ENCODE measurements at places on chromosomes 7 and 10.

- DNase-seq, result peak; percentile 41
These were observed 386.5 kb upstream of the AUTS2 start for GRCh38 chr7:69211739-69212138.

DNA sequence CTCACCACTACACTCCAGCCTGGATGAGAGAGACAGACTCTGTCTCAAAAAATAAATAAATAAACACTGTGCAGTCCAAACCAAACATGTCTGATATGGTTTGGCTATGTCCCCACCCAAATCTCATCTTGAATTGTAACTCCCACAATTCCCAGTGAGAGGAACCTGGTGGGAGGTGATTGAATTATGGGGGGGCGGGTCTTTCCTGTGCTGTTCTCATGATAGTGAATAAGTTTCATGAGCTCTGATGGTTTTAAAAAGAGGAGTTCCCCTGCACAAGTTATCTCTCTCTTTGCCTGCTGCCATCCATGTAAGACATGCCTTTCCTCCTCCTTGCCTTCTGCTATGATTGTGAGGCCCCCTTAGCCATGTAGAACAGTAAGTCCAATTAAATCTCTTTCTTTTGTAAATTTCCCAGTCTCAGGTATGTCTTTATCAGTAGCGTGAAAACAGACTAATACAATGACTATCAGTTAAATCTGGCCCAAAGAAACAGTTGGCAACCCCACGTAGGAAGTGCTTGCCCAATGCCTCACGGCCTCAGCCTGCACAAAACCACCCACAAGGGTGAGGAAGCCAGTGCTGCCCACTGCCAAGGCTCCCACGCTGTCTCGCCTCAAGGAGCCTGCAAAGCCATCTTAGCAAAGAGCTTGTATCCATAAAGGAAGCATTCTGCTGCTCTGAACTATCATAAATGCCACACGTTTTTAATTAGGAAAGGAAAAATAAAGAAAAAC, 64.7 kb downstream of the PIK3AP1 start:
- no peak for DNase-seq

DNA sequence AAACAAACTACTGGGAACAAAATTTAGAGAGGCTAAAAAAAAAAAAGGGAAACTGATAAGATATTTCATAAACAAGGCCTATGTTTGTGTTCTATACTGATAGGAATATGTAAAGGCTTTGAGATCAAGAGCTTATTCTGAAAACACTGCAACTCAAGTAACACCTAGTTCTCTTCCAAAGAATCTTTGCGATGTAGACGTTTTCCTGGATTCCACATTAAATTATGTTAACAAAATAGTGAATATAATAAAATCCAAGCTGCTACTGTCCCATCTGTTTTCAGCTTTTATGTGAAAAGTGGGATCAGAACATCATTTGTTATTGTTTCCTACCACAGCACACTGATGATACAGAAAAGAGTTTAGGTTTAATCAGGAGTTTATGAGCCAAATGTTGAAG, 53.0 kb upstream of the RNF148 start:
- no peak for DNase-seq

DNA sequence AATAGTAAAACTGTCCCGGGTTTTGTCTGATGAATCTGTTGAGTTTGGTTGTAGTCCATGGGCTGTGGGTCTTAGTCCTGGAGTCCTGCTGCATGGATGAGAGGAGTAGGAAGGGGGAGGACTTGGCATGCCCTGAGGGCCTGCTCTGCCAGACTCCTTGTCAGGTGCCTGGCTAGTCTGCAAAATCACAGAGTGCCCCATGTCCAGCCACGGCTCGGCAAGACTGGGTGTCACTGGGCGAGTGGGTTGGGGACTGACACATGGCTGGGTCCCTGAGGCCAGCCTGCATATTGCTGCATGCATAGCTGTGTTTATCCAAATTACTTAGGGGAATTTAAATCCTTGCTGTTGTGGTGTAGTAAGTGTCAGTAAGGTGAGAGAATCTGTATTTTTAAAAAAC, 9.7 kb downstream of the MINDY4 start:
- DNase-seq, result no peak

DNA sequence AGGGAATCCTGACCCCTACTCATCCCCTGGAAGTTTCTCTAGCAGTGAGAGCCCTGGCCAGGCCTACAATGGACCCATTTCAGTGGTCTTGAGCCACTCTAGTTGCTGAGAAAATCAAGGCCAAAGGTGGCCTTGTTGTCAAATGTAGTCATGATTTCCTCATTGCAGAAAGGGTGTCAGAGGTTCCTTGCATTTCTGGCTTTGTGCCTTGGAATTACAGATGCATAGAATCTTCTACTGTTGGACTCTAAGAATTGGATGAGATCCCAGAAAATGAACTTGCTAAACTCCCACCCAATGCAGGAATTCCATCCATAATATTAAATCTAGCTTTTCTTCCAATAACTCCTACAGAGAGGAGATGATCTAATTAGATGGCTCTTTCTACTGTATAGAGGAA, 12.2 kb downstream of the CPA2 start:
- DNase-seq, result no peak

GRCh38 chr7:55504093-55504859, 68.0 kb downstream of the VOPP1 start:
- DNase-seq, result peak; percentile 13

GRCh38 chr7:131653418-131654248, 97.2 kb upstream of the PODXL start:
- no peak for DNase-seq

DNA sequence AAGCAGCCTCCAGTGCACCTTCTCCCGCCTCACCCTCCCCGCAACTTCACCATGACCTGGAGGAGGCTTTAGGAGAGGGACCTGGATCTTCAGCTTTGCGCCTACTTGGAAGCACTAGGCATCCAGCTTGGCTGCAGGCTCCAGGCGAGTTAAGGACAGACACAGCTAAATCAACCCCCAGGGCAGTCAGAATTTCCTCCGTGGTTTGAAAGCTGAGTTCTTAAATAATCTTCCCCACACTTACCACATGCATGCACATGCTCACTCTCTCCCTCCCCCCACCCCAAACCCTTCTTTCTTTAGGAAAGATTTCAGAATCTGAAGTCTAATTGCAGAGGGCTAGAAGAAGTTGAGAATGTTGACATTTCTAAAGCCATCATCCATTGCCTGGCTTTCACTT, 36.7 kb upstream of the LRRC4 start:
- no peak for DNase-seq

DNA sequence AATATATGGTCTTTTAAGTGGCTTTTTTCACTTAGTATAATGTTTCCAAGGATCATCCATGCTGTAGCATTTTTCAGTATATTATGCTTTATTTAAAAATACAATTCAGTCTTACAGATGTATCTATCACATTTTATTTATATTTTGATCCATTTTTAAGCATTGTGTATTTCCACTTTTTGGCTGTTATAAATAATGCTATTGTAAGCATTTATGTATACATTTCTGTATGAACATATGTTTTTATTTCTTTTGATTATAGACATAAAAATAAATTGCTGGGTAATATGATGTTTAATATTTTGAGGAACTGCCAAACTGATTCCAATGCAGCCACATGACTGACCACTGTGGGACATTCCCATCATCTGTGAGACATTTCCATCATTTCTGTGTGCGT, 1662.0 kb downstream of the REEP3 start:
- no peak for DNase-seq

GRCh38 chr10:49593998-49594397, 16.1 kb upstream of the SLC18A3 start:
- DNase-seq, result no peak

- DNase-seq, result no peak
These were observed 556.3 kb downstream of the GRM8 start for GRCh38 chr7:126696256-126697038.

DNA sequence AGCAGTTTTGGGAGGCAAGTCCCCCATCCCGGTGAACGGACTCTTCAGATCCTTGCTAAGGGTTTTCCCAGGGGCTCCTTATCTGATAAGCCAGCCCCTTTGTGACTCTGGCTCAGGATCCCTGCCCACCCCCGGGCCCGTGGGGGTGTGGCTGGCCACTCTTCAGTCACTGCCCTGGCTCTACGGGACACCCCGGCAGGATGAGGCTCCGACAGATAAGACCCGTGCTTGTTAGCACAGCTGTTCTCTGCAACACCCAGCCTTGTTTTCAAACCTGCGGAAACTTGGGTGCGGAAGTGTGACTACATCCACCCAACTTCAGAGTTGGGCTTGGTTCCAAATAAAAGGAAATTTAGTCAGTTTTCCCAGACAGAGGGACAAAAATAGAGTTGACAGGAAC, 66.7 kb upstream of the PODXL start:
- no peak for DNase-seq

GRCh38 chr10:128861018-128861901, 605.8 kb upstream of the MGMT start:
- no peak for DNase-seq

GRCh38 chr7:29878081-29878688, 71.9 kb downstream of the WIPF3 start:
- DNase-seq, result peak; percentile 21

GRCh38 chr7:117322741-117323304, at the start of gene WNT2:
Gene WNT2 (minus strand): TSS chr7:117323058. CDS start chr7:117322989, 69 bp downstream.
- DNase-seq, result no peak

- DNase-seq, result no peak
These were observed 60.0 kb downstream of the PRF1 start for GRCh38 chr10:70542565-70542938.

GRCh38 chr7:17044396-17044795, 162.6 kb upstream of the AGR3 start:
- no peak for DNase-seq

GRCh38 chr10:21490711-21491105, 34.8 kb downstream of the SKIDA1 start:
- DNase-seq, result no peak

- DNase-seq, result no peak
These were observed 58.9 kb downstream of the SH2D4B start for GRCh38 chr10:80596391-80597257.

DNA sequence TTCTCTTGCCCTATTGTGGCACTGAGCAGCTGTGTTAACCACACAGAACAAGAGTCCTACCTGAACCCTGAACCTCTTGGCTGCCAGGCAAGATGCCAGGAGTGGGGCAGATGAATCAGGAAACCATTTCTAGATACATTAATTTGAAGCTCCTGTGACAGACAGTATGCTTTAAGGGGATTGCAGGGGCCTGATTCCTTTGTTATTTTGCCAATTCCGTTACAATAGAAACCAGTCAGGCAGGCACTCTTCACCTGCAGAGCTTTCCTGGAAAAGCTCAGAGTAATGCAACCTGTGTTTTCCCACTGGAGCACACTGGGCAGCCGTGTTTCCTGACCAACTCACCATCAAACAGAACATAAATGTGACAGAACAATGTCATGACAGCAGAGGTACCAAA, 233.1 kb downstream of the BMPER start:
- DNase-seq, result peak; percentile 16

DNA sequence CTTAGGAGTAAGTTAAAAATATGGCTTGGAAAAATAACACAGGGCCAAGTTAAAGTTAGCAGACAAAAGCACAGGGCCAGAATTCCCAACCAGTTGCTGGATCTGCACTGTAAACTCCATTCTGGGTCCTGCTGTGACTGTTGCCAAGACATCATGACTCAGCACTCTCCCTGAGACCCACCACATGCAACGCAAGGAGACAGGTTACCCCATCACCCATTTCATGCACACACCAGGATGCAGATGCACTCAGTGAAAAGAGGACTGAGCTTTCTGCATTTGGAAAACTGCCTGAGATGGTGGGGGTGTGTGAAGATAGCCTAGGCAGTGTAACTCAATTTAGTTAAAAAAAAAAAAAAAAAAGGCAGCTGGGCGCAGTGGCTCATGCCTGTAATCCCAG, 97.6 kb upstream of the ZNF438 start:
- DNase-seq, result no peak

GRCh38 chr10:24518981-24519597, 204.6 kb downstream of the ARHGAP21 start:
- peak; percentile 14 for DNase-seq
